ENCODE measurements at places on chromosomes 3 and 15.

- DNase-seq = no peak
Measured at GRCh38 chr15:29089731-29090616, 179.6 kb downstream of the NSMCE3 start.

GRCh38 chr15:76335307-76336253, 993 bp upstream of the ISL2 start:
- no peak for DNase-seq

- DNase-seq = no peak
Measured at GRCh38 chr3:110383356-110383755, 688.3 kb upstream of the NECTIN3 start.

GRCh38 chr15:33256874-33257273, 53.9 kb upstream of the RYR3 start:
- DNase-seq = no peak

GRCh38 chr3:60764870-60765269, 486.4 kb downstream of the FHIT start:
- DNase-seq = no peak

GRCh38 chr3:181628384-181628783, 83.3 kb upstream of the SOX2 start:
- no peak for DNase-seq

- no peak for DNase-seq
Measured at GRCh38 chr3:172750069-172750367, 508 bp upstream of the ECT2 start.
